Activated B cell treated with CpG ODN at 0.5 μM for 24 hours (primary cell): ENCODE measurements at places on chromosomes 12 and 14. TPM values are rescaled to one million over a fixed set of nuclear protein-coding genes. Genes with fewer than 3 reads are reported as not detected.
A peak's percentile ranks its signal among the peaks of the same experiment; 100 is the strongest.

DNA sequence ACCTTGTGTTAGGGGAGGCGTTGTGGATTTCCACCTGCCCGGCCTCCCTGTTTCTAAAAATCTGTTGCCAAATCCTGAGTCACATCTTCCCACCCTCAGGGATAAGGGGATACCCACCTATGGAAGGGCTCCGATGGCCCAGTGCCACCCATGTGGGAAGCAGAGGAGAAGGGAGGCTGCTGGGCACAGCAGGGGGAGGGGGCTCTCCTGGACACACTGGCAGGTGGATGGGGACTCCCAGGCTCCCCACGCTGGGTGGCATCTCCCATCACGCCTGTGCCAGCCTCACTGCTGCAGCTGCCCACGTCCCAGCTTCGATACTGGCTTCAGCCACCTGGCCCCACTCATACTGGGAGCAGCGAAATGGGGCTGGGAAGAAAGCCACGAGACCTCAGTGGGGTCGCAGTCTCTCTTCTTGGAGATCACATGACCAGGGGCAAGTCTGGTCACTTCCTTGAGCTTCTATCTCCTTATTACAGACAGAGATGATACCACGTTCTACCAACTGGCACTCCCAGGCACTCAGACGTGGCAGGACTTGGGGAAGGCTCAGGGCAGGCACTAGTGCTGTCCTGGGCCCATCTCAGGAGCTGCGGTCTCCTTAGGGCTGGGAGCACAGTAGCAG lies 72.2 kb downstream of the PITPNM2 start:
- no peak overlapping the region for H3K4me3 ChIP-seq
- no peak for DNase-seq
- H3K36me3 ChIP-seq = no peaks in the 10 kb centered on the region
- H3K4me1 ChIP-seq = peaks cover 48% of the 10 kb centered on the region
- H3K27me3 ChIP-seq = no peaks in the 10 kb centered on the region
- no peak overlapping the region for H3K27ac ChIP-seq

The IAPP gene
- not detected in 2 replicates for total RNA-seq

The AQP5 gene
- total RNA-seq = not detected in 2 replicates

DNA sequence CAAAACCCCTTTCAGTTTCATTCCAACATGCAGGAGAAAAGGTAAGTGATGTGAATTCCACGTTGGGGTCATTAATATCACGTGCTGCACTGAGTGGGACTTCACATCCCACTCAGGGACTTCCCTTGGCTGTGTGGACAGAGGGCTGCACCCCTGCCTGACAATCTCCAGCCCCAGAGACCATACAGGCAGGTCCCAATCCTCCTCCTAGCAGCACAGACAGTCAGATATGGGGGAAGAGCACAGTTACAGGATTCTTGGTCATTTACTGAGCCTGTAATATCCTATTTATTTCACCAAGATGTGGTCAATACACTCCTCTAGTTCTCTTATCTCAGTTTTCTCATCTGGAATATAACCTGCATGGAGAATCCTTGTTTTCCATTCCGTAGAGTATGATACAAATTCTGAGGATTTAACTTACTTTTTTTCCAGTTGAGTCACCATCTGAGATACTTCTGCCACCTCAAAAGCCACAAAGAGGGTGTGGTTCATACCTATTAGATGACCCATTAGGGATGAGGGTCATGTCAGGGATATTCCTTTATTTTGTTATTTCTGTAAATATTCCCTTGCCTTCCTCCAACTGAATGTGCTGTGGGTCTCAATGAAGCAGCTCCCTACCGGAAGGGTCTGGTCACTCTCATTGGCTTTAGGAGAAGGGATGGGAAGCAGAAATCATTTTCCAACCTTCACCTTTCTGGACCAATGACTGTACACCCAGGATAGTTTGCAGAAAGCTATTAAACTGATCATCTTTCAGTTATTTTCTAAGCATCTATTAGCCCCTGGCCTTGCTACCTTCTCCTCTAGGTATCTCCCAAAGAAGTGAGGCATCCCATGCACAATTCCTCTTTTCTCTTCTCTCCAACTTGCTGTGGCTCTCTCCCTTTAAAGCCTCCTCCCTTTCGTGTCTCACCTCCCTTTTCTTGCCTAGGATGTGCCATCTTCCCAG lies 43.0 kb upstream of the NTF3 start:
- no peak for DNase-seq
- no peaks in the 10 kb centered on the region for H3K36me3 ChIP-seq
- no peaks in the 10 kb centered on the region for H3K4me1 ChIP-seq
- peaks cover 7% of the 10 kb centered on the region for H3K27me3 ChIP-seq

The DEPDC4 gene
- total RNA-seq = 0.49 and 0.81 TPM in 2 replicates

DNA sequence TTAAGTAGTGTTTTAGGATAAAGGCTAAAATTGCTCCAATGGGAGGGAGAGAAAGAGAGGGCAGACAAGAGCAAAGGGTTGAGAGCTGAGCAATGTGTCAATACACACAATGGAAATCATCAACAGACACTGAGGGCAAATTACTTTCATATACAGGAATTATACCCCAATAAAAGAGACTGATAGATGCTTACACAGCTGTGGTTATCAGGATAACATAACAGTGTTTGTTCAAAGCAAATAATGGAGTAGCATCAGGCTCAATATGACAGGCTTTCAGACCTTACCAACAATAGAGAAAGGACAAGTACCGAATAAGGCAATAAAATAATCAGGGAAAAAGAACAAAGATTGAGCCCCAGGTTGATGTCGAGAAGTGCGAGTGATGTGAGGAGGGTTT lies 53.4 kb upstream of the DIO2 start:
- no peak overlapping the region for H3K27ac ChIP-seq
- H3K27me3 ChIP-seq = no peaks in the 10 kb centered on the region
- no peak for DNase-seq

DNA sequence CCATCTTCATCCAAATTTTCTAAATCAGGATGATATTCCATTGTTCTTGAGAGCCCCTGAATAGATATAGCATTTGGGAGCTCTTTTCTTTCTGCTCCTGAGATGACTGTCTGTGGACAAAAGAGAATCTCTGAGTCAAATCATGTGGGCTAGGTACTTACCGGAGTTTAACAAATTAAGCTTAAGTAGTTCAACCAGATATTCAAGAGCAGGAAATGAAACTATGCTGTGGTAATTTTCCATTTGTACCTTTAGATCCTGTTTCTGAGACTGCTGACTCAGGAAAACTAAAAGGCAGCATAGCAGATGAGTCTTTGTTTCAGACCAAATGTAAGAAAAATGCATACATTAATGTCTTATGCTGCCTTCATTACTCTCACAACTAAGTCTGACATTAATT lies at the start of gene CLEC7A:
Gene CLEC7A (minus strand): TSS at position 158 of the 400 bp plus-strand sequence. CDS start 117 bp downstream, at position 41.
- no peak for DNase-seq
- H3K36me3 ChIP-seq = no peaks in the 10 kb centered on the region
- no peak within 1 kb of the TSS for H3K4me3 ChIP-seq
- H3K27me3 ChIP-seq = peaks cover 46% of the 10 kb centered on the region
- no peak within 1 kb of the TSS for H3K27ac ChIP-seq
- peaks cover 22% of the 10 kb centered on the region for H3K4me1 ChIP-seq

DNA sequence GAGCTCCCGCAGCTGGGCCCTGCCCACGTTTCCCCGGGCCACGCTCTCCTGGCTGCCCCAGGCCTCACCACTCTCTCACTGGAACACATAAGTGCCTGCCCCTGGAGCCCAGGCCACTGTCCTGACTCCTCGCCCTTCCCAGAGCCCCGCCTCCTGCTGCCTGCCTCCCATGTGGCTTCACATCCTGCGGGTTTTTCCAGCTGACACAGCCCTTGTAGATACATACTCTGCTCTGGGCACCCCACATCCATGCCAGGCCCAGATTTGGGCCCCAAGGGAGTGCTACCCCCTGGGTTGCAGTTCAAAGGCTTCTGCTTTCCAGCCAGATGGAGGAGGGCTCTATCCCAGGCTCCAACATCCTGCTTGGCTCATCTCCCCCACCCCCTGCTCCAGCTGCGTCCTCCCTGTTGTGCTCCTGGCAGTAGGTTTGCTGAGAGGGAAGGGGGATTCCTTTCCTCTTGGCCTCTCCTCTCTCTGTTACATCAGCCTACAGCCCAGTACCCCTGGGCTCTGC lies 60.1 kb downstream of the TSPAN9 start:
- peaks cover 37% of the 10 kb centered on the region for H3K27me3 ChIP-seq
- no peak overlapping the region for H3K4me3 ChIP-seq
- no peak for DNase-seq

DNA sequence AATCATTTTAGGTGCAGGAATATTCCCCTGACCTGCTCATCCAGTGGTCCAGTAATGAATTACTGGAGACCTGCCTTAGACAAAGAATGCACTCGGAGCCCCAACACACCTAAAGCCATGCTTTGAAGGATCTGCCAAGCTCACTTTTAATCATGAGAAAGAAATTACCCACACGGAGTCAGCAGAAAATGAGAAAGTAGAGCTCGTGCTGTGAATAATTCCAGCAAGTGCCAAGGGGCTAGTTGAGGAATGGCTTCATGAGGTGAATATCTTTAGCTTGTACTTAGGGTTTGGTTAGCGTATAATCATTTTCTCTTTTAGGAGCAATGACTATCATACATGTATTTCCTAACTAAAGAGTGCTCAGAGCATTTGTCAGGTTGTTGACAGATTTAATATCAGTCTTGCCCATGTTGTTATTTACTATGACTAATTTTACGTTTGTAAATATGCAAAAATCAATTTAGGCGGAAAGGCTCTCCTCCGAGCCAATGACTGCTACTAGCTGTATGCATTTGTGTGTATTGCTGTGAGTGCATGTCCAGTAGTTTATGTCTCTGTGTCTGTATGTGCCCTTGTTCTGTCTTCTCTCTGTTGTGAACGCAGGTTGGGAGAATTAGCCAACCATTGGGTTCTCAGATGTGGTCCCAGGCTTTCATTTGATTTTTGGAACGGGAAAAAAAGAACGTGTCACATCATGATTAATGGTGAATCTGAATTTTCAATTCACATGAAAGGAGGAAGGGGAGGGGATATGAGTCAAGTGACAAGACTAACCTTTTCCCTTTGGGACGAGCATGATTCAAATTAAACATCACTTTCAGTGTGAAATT lies 98.4 kb downstream of the RMST start:
- no peak overlapping the region for H3K27ac ChIP-seq
- H3K36me3 ChIP-seq = no peaks in the 10 kb centered on the region
- DNase-seq = no peak
- no peaks in the 10 kb centered on the region for H3K27me3 ChIP-seq
- H3K4me3 ChIP-seq = no peak overlapping the region

The SNRPF gene
- total RNA-seq = 35.2 and 38.2 TPM in 2 replicates

GRCh38 chr12:65492998-65493912 lies 214.8 kb downstream of the MSRB3 start:
- no peaks in the 10 kb centered on the region for H3K36me3 ChIP-seq
- H3K27me3 ChIP-seq = no peaks in the 10 kb centered on the region
- no peak overlapping the region for H3K27ac ChIP-seq

DNA sequence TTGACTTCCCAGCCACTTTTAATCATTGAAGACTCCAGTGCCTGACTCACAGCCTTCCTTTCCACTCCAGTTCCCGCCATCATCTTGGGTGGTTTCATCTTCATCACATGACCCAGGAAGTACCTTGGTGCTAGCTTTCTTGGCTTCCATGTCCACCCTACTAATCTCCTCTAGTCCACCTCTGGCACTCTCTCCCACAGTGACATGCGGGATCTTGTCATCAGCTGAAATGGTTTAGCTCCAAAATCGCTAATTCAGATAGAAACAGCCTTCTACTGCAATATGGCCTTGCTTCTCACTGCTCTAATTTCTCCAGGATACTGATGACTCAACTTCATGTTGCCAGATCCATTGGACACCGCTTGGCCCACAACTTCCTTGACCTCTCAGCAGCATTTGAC lies 24.5 kb downstream of the WDR20 start:
- H3K4me3 ChIP-seq = no peak overlapping the region
- peaks cover 51% of the 10 kb centered on the region for H3K36me3 ChIP-seq
- peaks cover 42% of the 10 kb centered on the region for H3K4me1 ChIP-seq
- H3K27me3 ChIP-seq = no peaks in the 10 kb centered on the region
- no peak overlapping the region for H3K27ac ChIP-seq
- DNase-seq = no peak

DNA sequence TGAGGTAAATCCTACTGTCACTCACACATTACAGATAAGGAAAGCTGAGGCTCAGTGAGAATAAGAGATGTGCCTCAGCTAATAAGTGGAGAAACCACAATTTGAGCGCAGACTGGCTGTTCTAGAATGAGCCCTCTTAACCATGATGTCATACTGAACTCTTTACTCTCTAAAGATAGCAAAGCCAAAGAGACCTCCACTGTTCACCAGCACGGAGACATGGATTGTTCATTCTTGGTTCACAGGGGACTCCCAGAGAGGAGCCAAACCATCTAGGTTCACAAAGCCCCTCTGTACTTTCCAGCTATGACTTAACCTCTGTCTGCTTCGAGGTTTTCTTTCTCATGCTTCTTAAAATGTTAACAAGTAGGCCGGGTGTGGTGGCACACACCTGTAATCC lies 32.7 kb upstream of the YARS2 start:
- no peak overlapping the region for H3K4me3 ChIP-seq
- H3K4me1 ChIP-seq = no peaks in the 10 kb centered on the region
- DNase-seq = no peak

The TAPBPL gene
- total RNA-seq = 52.5 and 64.0 TPM in 2 replicates

DNA sequence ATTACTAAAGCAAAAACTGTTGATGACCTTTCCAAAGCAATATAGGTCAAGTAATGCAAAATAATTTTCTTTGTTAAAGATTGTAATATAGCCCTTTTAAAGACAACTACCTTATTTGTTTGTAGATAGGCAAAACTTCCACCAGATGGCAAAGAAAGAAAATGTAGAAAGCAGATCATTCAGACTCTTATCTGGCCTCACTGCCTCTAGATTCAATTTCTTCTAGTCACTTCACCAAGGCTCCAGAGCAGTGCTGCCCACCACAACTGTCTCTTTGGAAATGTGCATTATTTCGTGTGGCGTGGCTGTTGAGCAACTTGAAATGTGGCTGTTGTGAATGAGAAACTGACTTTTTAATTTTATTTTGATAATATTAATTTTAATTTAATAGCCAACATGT lies 127.1 kb downstream of the ITPR2 start:
- H3K36me3 ChIP-seq = peaks cover 15% of the 10 kb centered on the region
- no peak for DNase-seq
- no peak overlapping the region for H3K4me3 ChIP-seq
- H3K27me3 ChIP-seq = no peaks in the 10 kb centered on the region
- H3K27ac ChIP-seq = no peak overlapping the region

The SYT1 gene
- 0.39 and 0.49 TPM in 2 replicates for total RNA-seq

- H3K27ac ChIP-seq = no peak overlapping the region
- H3K4me3 ChIP-seq = peak overlapping the region; percentile 69
- DNase-seq = no peak
- peaks cover 16% of the 10 kb centered on the region for H3K4me1 ChIP-seq
- H3K27me3 ChIP-seq = no peaks in the 10 kb centered on the region
- no peaks in the 10 kb centered on the region for H3K36me3 ChIP-seq
These were observed 1.8 kb downstream of the PXMP2 start for GRCh38 chr12:132689227-132689626.

DNA sequence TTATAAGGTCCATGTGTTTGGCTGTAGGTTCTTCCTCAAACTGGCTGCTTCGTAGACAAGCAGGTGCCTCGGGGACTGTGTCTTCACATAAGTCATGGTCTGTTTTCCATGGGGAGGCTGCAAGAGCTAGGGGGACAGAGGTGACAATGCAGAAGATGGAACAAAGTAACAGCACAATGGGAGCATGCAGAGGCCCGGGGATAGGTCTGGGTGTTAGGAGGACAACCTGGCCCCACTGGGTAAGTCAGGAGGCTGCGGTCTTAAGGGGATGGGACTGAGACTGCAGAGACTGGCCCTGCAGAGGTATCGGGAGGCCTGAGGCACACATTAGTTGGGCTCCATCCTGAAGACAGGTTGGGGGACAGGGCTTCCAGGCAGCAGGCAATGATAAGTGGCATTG lies 88.9 kb downstream of the NTF3 start:
- no peak overlapping the region for H3K4me3 ChIP-seq
- H3K27me3 ChIP-seq = no peaks in the 10 kb centered on the region
- no peaks in the 10 kb centered on the region for H3K4me1 ChIP-seq
- H3K36me3 ChIP-seq = no peaks in the 10 kb centered on the region
- H3K27ac ChIP-seq = no peak overlapping the region

The DPF3 gene
- total RNA-seq = 3.5 and 4.3 TPM in 2 replicates

The PTPRO gene
- total RNA-seq = 20.0 and 23.9 TPM in 2 replicates
